ENCODE measurements at places on chromosomes 1 and 21.
A peak's percentile ranks its signal among the peaks of the same experiment; 100 is the strongest.

DNA sequence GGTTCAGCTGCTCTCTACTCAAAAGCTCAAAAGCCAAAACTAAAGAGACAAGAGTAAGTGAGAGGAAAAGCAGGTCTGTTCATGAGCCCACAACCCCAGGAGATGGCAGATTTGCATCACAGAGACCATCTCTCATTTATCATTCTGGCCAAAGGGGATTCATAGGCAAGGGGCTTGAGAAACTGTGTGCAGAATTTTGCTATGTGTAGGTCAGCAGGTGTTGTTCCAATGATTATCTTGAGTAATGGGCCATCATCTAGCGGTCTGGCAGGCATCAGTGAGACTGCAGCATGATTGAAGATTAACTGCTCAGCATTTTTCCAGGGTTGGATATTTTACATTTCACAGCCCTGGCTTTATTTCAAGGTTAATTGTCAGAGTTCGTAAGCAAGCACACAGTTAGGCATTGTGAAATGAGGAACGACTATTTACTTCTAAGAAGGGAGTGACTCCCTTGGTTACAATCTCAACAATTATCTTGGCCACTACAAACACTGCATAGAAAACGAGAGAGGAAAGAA lies 1204.6 kb upstream of the TMPRSS15 start:
- DNase-seq, result no peak

GRCh38 chr1:220889333-220889732 lies 10.1 kb downstream of the HLX start:
- no peak for DNase-seq

DNA sequence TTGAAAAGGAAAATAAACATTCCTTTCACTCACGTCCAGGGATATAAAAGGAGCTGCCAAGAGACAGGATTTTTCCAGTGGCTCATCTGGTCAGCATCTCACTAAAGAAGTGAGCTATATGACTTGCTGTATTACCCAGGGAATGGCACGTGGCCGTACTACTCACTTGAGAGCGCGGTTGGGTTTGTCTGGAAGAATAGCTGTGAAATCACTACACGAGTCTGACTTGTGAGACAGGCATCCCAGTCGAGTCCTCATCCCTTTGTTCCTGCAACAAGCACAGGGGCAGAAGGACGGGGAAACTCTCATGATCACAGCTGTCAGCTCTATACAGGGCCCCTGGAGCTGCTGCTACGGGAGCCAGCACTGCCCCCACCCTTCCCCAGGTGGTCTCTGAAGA lies 17.7 kb downstream of the RGS8 start:
- no peak for DNase-seq

DNA sequence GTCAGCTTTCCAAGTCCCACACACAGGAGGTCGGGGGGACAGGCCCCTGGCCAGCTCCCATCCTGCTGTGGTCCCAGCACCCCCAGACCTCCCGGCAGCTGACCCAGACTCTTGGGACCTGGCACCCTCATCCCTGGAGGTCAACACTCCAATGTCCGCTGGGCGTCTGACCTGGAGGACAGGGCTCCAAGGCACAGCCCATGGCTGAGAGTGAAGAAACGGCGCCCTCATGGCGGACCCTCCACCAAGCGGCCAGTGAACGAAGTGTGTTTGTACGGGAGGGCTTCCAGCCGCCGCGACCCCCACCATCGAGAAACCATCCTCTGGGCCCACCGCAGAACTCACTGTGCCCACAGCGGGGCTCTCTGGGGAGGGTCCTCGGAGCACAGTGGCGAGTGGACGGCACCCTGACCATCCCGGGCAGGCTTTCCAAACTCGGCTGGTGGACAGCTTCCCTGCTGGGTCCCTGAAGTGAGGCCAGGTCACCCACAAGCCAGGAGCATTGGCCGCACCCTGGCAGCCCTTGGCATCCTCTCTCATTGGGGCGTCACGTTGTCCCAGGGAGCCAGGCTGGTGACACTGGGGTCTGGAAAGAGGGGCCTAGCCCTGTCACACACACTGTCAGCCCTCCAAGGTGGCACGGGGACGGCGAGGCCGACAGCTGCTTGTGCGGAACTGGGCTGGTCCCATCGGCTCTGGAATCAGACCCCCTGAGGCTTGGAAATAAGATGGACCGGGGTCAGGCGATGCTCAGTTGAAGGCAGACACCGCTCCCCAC lies 47.8 kb upstream of the COL6A2 start:
- no peak for DNase-seq

DNA sequence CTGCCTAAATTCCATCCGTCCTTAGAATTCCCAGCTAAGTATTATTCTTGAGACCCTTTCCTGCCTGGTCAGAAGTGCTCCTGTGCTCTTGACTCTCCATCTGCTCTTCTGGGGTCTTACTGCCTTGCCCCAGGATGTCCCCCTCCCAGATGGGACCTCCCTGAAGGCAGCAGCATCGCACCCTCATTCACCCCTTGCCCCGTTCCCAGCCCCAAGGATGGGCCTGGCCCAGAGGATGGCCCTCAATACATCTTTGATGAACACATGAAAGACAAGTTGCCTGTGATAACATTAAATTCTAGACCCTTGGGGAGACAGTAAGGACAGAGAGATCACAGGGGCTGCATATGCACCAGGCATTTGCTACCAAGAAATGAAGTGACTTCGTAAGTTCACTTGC lies 167.2 kb downstream of the TRABD2B start:
- DNase-seq, result no peak

DNA sequence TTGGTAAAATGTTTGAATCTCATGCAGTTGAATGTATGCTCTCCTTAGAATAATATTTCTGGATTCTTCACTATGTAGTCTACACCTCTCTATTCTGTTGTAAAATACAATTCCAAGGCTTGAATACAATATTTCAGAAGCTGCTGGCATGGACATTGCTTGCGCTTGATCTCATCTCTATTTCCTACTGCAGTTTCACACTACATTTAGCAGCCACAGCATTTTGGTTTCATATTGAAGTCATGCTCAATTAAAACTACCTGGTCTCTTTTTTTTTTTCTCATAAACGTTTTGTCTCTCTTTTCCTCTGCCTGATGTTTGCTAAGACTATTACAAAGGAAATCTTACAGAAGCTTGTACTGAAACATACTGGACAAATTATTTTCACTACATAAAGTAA lies 631.0 kb upstream of the TMPRSS15 start:
- no peak for DNase-seq

DNA sequence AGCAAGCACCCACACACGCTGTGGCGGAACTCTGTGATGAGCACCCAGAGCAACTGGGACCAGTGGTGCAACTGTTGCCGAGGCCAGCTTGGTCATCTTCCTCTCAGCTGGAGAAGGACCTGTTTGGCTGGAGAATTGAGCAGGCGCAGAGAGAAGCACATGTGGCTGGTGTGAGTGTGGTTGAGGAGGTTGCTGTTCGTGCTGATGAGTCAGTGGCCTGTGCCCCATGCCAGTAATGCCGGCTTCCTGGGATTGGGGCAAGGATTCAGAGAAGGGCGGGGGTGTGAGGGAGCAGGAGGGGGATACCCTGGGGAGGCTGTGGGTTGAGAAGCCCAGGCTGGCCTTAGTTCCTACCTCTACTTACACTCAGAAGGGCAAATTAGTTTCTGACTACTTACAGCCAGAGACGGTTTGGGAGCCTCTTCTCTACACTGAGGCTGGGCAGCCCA lies 57.5 kb upstream of the EPS8L3 start:
- DNase-seq, result peak; percentile 83

DNA sequence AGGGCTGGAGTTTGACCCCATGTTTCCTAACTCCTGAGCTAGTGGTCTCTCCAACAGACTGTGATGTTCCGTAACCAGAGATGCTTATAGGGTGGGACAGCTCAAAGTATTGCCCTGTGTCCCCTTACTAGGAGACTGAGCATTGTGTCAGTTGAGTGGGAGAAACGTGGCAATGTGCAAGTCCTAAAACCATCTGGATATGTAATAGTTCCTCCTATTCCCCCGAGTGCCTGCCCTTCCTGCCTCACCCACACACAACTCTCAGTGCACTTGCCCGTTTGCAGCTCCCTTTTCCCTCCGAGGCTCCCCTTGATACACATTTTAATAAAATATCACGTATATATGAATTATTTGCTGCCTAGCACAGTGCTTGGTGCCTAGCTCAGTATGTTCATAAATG lies 3.4 kb downstream of the PIGV start:
- DNase-seq, result no peak

DNA sequence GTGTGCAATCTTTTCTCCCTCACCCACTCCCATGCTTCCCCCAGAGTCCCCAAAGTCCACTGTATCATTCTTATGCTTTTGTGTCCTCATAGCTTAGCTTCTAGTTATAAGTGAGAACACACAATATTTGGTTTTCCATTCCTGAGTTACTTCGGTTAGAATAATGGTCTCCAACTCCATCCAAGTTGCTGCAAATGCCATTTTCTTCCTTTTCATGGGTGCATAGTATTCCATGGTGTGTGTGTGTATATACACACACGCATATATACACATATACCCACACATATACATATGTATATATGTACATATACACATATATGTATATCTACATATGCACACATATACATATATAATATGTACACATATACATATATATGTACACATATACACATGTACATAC lies 69.3 kb downstream of the ERG start:
- DNase-seq, result no peak

DNA sequence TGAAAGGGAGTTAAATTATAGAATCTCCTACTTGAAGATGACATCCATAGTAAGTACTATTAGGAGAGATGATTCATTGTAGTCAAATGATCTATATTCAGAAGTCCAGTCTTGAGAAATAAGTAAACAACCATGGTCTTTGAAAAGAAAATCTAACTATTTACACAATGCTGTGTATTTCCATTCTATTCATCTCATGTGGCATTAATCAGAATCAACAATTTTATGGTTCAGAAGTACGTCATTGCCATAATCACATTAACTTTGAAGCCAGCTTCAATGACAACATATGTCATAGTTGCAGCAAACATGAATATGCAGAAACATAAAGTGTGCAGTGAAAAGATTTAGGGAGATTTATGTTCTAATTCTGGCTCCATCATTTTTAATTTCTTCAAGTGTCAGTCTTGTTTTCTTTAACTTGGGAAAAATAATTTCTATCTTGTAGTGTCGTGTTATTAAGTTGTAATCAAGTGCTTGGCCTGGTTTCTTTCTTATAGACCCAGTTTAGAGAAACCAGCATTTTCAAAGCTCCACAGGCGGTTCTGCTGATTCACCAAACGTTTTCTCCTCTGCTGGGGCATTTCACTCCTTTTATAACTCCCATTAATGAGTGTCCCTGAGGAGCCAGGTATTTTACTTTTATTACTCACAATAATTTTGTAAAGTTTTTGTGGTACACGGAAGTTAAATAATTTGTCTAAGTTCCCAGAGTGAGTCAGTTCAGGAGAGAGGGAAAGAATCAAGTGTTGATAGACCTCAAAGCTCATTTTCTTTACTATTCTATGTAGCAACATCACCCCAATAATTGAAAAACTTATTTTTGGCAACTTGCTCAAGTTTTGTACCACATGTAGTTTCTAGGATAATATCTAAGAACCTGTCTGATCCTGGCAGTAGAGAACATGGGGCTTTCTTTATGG lies 35.9 kb upstream of the PTGS2 start:
- no peak for DNase-seq

GRCh38 chr1:118145721-118146120 lies 39.3 kb downstream of the SPAG17 start:
- no peak for DNase-seq

DNA sequence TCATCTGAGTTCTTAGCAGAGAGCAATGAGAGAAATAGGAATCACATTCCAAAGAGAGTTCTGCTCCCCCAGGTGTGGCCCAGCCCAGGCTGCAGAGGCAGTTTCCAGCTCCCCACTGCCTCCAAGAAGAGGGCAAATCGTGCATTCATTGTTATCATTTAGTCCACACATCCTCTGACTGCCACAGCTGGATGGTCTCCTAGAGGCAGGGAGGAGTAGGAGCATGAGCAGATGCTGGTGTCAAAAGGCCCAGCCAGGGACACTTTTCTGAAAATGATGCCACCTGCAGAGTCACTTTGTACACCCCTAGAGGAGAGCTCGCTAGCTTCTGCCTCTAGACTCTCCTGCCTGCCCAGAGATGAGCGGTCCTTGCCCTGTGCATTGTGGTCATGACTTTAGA lies 33.6 kb upstream of the GNPAT start:
- no peak for DNase-seq

- no peak for DNase-seq
Measured at GRCh38 chr1:203450479-203451149, 25.0 kb upstream of the PRELP start.

- DNase-seq, result no peak
Measured at GRCh38 chr1:153349363-153350320, 1.0 kb upstream of the PGLYRP4 start.

DNA sequence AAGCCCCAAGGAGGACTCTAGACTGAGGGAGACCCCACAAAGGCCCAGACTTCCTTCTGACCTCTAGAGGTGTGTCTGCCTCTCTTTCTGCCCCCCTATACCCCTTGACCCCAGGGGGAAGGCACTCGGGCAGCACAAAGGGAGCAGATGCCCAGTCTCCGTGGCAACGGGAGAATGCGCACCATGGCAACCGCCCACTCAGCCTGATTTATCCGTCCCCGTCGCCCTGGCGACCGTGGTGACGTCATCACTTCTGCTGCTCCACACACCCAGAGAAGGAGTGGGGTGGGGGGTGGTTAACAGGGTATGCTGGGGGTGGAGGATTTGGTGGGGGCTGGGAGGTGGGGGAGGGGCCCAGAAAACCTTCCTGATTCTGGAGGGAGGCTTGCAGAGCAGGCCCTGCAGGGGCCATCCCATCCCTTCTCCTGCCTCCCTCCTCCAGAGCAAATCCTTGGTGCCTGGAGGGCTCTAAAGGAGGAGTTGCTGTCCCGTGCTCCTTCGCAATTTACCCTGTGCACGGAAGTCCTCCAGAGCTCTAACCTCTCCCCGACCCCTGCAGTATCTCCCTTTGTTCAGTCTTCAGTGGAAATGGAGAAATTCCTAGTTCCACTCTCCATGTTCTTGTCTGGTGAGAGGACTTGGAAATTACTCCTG lies 6.3 kb downstream of the CELF3 start:
- peak; percentile 29 for DNase-seq

- no peak for DNase-seq
Measured at GRCh38 chr1:247156787-247157232, 15.0 kb downstream of the ZNF124 start.

DNA sequence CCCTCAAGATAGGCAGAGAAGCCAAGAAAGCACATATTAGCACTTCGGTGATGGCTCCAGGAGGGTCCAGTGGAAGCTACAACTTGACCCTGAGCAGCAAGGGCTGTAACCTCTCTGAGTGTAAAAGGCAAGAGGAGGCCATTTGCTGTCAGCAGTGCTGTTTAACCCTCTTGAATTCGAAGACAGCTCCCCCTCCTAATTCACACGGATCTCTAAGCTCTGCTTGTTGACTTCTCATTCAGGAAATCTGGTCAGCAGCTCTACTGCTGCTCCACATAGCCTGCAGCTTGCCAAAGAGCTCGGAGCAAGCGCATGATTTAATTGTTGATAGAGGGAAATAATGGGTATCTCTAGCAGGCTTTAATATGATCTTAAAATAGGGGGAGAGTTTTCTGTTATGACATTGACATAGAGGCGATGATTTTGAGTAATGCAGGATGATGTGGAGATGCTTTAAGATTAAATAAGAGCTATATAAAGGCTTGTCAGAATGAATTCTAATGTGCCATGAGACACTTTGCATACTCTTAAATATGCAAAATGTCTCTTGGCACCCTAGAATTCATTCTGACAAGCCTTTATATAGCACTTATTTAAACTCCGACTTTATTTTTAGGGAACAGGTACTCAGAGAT lies 79.4 kb upstream of the USH2A start:
- DNase-seq, result no peak

- no peak for DNase-seq
Measured at GRCh38 chr1:90963651-90964050, 58.2 kb downstream of the ZNF644 start.

- DNase-seq, result no peak
Measured at GRCh38 chr1:24266398-24266941, 52.7 kb upstream of the GRHL3 start.

- no peak for DNase-seq
Measured at GRCh38 chr1:59164371-59164770, 132.5 kb upstream of the FGGY start.
